ENCODE measurements at places on chromosomes 4 and X.
A peak's percentile ranks its signal among the peaks of the same experiment; 100 is the strongest.

- DNase-seq: no peak
These were observed 136.9 kb downstream of the ASMT start for GRCh38 chrX:1751781-1752180.

GRCh38 chr4:41750121-41750625 lies 1.6 kb upstream of the PHOX2B start:
- no peak for DNase-seq

DNA sequence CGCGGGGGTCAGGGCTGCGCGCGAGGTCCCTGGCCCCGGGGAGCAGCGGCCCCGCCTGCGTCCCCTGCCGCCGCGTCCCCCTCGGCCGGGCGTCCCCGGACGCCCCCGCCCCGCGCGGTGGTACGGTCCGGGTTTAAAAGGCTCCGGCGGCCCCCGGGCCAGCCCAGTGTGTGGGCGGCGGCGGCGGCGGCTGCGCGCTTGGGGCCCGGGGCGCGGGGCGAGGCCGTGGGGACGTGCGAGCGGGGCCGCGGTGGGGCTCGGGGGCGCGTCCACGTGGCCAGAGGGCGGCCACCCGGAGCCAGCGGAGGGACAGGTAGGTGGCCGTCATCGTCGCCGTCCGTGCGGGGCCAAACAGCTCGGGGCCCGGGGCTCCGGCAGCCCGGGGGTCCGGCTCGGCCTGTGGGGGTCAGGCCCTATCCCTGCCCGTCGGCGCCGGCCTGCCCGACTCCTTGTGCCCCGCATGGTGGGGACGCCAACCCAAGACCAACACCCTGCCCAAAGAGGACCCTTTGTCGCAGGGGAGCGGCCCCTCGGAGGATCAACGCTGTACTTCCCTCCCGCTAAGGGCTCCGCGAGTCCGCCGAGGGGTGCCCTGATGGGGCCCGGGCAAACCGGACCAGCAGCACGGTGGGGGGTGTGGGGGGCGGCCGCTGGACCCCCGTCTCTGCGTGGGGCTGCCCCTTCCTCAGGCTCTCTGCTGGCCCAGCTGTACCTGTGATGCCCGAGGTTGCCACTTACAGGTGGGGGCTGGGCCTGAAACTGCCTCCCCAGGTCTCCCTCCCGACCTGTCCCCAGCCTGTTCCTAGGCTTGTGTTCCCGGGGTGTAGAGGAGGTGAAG lies at the start of gene PLXNA3:
Gene PLXNA3 (plus strand): TSS at position 166 of the 838 bp plus-strand sequence. CDS start 1,903 bp downstream, outside the sequence.
- DNase-seq: peak; percentile 70

DNA sequence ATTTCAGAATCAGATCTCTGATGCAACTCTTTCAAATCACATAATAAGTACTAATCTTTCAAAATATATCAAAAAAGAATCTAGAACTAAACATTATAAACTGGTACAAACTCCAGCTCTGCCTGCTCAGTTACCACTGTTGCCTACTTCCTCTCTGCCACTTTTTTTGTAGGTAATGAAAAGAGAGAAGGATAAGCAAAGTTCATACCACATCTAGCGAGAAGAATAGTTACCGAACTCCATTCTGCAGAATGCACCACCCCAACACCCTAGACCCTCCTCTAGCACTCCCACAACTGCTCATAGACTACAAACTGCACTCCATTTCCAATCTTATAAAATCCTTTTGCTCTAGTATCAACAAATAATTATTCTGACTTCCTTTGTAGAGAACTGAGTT lies 19.7 kb upstream of the LRBA start:
- DNase-seq: no peak

- peak; percentile 38 for DNase-seq
These were observed 602 bp downstream of the PRKX start for GRCh38 chrX:3712870-3713224.

- DNase-seq: no peak
These were observed 137.3 kb downstream of the TMEM144 start for GRCh38 chr4:158347556-158347955.

DNA sequence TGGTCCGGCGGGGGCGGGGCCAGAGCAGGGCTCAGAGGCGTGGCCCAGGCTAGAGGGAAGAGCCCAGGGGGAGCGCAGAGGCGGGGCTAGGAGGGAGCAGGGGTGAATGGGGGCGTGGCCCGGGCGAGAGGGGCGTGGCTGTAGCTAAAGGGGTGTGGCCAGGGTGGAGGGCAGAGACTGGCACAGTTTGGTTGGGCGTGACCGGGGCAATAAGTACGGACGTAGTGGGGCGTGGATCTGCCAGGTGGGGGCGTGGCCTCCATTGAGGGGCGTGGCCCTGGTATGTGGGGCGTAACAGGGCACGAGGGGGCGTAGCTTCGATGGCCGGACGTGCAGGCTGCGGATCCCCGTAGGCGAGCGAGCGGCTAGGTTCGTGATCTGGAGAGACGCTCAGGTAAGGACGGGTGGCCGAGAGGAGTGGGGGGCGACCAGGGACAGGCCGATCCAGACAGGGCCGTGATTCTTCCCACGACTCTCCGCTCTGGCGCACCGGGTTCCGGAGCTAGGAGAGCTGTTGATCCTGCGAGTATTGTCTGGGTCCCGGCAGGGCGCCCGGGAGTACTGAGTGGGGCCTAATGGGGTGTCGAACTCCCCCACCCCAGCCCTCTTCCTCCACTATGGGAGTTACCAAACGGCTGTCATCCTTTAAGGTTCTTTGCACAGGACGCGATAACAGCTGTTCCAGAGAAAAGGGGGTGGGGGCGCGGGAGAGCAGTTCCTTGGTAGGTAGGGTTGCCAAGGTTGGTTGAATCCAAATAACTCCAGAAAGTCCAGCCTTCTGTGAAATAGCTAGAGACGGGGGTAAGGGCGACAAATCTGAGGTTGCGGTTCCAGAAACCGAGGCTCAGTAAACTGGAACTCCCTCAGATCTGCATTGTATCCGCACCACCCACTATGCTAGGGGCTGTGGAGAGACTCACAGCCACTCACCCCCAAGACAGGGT lies at the start of gene CA5B:
Gene CA5B (plus strand): TSS at position 312 of the 944 bp plus-strand sequence. CDS start 11,754 bp downstream, outside the sequence.
- peak; percentile 92 for DNase-seq

DNA sequence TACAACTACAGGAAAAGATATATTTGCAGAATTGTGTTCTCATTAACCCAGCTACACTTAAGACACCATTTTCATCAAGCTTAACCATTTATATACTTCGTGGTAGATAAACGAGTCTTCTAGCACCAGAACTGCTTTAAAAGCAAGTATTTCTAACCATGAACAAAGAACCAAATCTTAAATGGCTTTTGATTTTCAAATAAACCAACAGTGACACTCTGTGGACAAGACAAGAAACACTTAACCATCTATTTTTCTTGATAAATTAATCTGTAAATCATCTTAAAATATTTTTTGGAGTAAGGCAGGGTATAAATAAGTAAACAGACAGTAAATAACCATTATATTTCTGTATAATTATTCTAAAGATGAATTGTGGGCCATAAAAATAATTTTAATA lies 10.2 kb downstream of the BEND2 start:
- DNase-seq: no peak

- no peak for DNase-seq
These were observed 2683.1 kb downstream of the ARAP2 start for GRCh38 chr4:33561259-33561658.

- DNase-seq: no peak
These were observed 6.0 kb upstream of the CXCL10 start for GRCh38 chr4:76029300-76029699.

- no peak for DNase-seq
These were observed 53.4 kb downstream of the GRXCR1 start for GRCh38 chr4:42945874-42946273.

GRCh38 chrX:24168807-24169206 lies 19.3 kb downstream of the ZFX start:
- no peak for DNase-seq

DNA sequence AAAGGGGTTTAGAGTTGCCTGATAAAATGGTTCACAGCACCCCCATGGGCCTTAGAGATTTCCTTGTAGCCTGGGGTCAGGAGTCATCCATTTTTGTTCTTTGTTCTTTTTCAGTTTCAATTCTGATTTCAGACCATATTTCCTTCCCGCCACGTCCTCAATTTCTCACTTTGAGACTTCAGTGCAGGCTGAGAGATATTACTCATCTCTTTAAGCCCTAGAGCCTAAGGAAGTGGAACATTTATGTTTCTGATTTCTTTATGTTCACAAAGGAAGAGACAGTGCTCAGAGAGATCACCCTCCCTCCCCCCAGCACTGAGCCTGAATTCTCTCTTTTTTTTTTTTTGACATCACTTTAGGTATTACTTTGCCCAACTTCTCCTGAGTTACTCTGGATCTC lies 56.3 kb downstream of the MSN start:
- no peak for DNase-seq

DNA sequence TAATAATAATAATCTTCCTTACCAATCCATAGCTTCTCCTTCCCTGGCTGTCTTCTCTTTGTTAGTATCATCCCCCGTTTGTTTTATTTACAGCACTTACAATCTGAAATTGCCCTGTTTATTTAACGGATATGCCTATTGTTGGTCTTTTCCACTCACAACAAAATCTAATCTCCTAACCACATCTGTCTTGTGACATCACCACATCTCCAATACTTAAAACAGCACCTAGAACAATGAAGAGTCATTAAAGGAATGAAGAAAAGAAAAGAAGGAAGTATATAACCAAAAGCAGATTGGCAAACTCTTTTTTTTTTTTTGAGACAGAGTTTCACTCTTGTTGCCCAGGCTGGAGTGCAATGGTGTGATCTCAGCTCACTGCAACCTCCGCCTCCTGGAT lies 38.7 kb upstream of the JADE1 start:
- DNase-seq: no peak

GRCh38 chr4:149964001-149964796 lies 114.0 kb upstream of the DCLK2 start:
- no peak for DNase-seq

DNA sequence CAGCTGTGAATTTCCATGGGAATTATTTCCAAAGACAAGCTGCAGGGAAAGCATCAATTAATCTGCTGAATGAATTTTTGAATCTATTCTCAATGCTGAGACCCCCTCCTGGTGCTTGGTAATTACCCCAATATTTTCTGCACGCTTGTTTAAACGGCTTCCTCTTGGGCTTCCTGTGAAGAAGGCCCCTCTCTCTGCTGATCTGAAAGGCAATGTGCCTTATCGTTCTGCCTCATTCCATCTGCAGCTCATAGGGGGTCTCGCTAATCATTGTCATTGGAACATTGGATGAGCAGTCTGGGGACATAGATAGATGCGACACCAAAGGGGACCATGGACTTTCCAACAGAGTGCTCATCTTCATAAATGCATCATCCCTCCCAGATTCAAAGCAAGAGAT lies 851.6 kb downstream of the PDHA2 start:
- DNase-seq: no peak

GRCh38 chr4:168978001-168978700 lies 31.9 kb downstream of the CBR4 start:
- DNase-seq: no peak

- peak; percentile 84 for DNase-seq
These were observed 566 bp downstream of the ATP11C start for GRCh38 chrX:139932073-139932900.

GRCh38 chr4:184958923-184959210 lies 59.4 kb upstream of the HELT start:
- DNase-seq: no peak

DNA sequence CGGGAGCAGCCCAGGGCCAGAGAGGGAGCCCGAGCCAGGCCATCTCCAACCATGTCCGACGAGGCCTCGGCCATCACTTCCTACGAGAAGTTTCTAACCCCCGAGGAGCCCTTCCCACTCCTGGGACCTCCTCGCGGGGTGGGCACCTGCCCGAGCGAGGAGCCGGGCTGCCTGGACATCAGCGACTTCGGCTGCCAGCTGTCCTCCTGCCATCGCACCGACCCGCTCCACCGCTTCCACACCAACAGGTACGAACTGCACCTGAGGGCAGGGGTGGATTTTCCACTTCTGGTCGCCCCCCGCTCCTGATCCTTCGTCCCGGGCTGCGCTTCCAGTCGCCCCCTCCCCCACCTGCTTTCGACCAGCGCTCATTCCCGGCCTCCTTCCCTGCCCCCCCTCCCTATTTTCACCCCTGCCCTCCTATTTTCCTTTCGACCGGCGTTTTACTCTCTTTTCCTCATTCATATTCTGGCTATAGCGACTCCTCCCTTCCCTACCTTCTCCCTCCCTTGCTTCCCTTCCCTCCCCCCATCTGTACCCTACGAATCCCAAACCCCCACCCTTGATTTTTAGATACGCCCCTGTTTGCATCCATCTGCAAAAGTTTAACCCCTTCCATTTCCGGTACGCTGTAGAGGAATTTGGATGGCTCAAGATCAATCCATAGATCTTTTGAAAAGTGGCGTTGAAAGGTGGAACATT lies 633 bp downstream of the FAM199X start:
- DNase-seq: peak; percentile 25

GRCh38 chr4:158051401-158052235 lies 121.2 kb downstream of the GASK1B start:
- no peak for DNase-seq

DNA sequence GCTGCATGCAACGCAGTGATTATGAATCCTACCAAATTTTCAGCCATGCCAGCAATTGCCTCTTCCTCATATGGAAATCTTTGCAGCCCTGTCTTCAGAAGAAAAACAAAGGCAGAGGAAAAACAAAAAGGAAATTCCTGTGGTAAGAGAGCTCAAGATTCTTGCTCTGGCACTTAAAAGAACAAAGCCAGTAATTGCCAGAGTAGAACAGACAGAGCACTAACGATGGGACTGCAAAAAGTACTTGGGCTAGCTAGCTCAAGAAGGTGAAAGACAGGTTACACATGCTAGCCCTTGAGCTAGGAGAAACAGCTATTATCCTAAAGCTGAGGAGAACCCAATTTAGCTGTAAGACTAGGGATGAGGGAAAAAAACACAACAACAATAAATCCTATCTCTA lies 582.3 kb downstream of the KCNIP4 start:
- DNase-seq: no peak

GRCh38 chrX:154373340-154374306 lies 811 bp downstream of the FLNA start:
- peak; percentile 75 for DNase-seq

DNA sequence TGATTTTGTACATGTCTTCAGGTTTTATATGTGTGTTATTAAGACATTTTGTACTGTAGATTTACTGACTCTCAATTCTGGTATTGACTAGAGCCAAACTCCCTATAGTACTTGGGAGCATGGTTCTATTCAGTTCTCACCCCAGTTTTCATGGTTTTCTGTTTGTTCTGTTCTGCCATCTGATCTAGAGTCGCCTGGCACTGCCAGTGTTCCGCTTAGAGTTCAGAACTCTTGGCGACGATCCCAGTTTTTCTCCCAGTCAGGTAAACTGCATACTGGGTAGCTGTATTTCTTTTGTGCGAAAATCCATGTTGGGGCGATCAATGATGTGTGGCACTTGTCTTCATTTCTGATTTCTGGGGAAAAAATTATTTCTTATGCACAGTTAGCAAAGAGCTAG lies 78.0 kb downstream of the PHOX2B start:
- no peak for DNase-seq

GRCh38 chrX:111868726-111869638 lies 7.0 kb upstream of the TRPC5OS start:
- no peak for DNase-seq

DNA sequence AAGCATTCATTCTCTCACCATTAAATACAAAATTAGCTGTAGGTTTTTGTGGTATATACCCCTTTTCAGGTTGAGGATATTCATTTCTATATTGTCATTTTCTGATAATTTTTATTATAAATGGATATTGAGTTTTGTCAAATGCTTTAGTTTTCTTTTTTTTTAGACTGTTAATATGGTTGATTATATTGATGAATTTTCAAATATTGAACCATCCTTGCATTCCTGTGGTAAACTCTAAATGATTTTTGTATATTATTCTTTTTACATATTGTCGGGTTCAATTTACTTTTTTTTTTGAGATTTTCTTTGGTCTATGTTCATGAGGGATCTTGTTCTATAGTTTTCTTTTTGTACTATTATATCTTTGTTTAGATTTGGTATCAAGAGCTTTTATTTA lies 165.1 kb downstream of the GPAT3 start:
- no peak for DNase-seq
